Neural progenitor cell (in vitro differentiated cells): ENCODE measurements at places on chromosomes 12 and 14.

DNA sequence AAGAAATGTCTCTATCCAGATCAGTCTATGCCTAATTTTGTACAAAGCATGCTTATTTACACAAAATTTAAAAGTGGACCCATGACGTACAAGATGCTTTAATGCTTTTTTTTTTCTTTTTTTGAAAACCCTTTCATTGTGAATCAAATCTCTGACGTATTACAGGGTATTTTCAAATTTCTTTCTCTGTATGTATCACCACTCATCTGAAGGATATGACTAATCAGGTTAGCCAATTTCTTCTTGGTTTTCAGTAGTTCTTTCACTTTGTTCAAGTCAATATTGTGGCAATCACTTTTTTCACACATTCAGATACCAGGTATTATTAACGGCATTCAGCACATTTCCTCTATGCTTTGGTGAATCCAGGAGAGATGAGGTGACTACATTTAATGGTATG is 685.3 kb downstream of the TRHDE start:
- H3K36me3 ChIP-seq: no peaks in the 10 kb centered on the region
- DNase-seq: no peak
- no peak overlapping the region for H3K4me3 ChIP-seq
- no peaks in the 10 kb centered on the region for H3K4me1 ChIP-seq

DNA sequence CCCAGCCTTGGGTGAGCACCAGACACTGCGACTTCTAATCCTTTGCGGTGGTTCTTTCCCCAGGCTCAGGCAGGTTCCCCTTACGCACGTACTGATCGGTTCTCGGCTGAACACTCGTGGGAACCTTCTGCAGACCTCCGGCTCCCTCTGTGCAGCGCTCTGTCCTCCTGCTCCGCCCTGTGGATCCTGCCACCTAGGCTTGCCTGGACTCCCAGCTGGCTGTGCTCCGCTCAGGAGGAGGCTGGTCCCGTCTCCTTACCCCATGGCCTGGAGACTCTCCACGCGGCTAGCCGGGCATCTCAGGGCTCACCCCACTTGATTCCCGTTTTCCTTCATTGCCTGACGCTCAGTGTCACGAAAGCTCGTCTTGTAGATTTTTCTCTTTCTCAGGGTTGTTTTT is 34.7 kb downstream of the TNFAIP2 start:
- no peaks in the 10 kb centered on the region for H3K36me3 ChIP-seq
- no peak for DNase-seq
- no peaks in the 10 kb centered on the region for H3K4me1 ChIP-seq
- no peak overlapping the region for H3K4me3 ChIP-seq
- no peaks in the 10 kb centered on the region for H3K27me3 ChIP-seq

DNA sequence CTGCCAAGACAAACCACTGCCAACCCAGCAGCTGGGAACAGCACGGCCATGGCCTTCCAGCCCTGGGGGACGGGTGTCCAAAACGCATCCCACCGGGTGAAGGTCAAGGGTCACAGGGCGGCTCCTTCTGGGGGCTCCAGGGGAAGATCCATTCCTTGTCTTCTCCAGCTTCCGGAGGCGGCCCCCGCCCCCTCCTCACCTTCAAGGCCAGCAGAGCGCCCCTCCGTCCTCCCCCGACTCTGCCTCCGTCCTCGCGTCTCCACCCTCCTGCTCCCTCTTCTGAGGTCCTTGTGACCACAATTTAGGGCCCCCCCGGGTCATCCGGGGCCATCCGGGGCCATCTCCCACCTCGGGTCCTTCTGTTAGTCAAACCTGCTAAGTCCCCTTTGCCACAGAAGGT is 3.9 kb upstream of the NUDT14 start:
- DNase-seq: no peak
- H3K27ac ChIP-seq: no peak overlapping the region
- no peaks in the 10 kb centered on the region for H3K36me3 ChIP-seq
- peaks cover 38% of the 10 kb centered on the region for H3K27me3 ChIP-seq
- no peak overlapping the region for H3K4me3 ChIP-seq

- no peak for DNase-seq
- H3K27ac ChIP-seq: no peak overlapping the region
- no peaks in the 10 kb centered on the region for H3K27me3 ChIP-seq
- peaks cover 6% of the 10 kb centered on the region for H3K4me1 ChIP-seq
- no peaks in the 10 kb centered on the region for H3K36me3 ChIP-seq
These were observed 21.6 kb upstream of the TMCC3 start for GRCh38 chr12:94671917-94672316.

- peaks cover 79% of the 10 kb centered on the region for H3K27me3 ChIP-seq
- H3K4me1 ChIP-seq: no peaks in the 10 kb centered on the region
- no peaks in the 10 kb centered on the region for H3K36me3 ChIP-seq
- no peak overlapping the region for H3K27ac ChIP-seq
- no peak for DNase-seq
These were observed 75.4 kb upstream of the FKBP4 start for GRCh38 chr12:2719392-2719791.

DNA sequence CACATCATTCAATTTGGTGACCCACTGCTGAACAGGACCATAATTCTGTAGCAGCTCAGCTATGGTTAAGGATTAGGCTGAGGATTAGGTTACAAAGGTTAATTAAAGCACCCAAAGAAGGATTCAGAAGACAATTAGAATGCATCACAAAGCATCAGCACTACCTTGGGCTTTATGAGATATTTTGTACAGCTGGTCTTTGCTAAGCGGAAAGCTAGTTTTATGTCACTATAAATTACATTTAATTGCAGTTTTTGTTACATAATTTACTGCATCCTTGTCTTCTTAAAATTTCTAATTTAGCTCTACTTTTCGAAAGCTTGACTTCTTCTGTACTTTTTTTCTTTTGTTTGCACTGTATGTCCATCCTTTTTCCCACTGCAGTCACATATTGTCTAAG is 711.5 kb downstream of the RPS29 start:
- H3K27me3 ChIP-seq: no peaks in the 10 kb centered on the region
- H3K4me3 ChIP-seq: no peak overlapping the region
- H3K4me1 ChIP-seq: peaks cover 35% of the 10 kb centered on the region
- H3K27ac ChIP-seq: peak overlapping the region; percentile 8
- peak; percentile 50 for DNase-seq

GRCh38 chr14:50347521-50347920 is 35.4 kb downstream of the DMAC2L start:
- H3K27me3 ChIP-seq: no peaks in the 10 kb centered on the region
- H3K36me3 ChIP-seq: no peaks in the 10 kb centered on the region
- peaks cover 14% of the 10 kb centered on the region for H3K4me1 ChIP-seq
- no peak overlapping the region for H3K4me3 ChIP-seq

GRCh38 chr14:93619176-93619793 is 169.0 kb downstream of the PRIMA1 start:
- no peaks in the 10 kb centered on the region for H3K36me3 ChIP-seq
- H3K4me1 ChIP-seq: no peaks in the 10 kb centered on the region
- peak; percentile 71 for DNase-seq
- no peak overlapping the region for H3K27ac ChIP-seq
- no peaks in the 10 kb centered on the region for H3K27me3 ChIP-seq

DNA sequence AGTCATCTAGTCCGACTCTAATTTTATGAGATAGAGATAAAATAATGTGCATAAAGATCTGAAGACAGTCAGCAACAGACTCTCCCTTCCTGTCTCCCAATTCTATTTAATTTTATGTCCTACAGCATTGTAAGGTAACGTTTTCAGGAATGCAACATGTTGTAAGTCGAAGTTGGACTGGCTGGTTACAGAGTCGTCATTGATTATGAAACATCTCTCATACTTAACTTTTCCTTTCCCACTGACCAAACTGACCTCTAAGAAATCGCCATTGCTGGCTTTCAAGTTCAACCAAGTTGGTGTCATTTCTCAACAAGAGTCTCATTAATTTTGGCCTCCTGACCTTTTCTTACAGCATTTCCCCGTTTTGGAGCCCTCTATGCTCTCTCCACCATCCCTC is 4.9 kb upstream of the RIC8B start:
- H3K4me1 ChIP-seq: peaks cover 40% of the 10 kb centered on the region
- H3K36me3 ChIP-seq: no peaks in the 10 kb centered on the region
- H3K27me3 ChIP-seq: no peaks in the 10 kb centered on the region
- H3K4me3 ChIP-seq: no peak overlapping the region
- H3K27ac ChIP-seq: no peak overlapping the region

DNA sequence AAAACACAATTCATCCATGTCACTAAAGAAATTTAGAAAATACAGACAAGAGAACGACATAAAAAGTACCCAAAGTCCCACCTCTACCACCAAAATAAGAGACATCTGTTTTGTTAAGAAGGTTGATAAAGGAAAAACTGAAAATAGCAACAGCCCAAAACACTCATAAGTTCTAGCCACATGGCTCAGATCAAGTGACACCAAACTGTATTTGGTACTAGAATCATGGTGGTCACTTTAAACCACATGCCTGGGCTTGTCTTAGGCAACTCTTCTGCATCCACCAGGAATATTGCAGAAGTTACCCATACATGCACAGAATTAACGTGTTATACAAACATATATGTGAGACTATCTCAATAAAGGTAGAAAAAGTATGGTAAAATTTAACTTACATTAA is 78.2 kb upstream of the GTF2A1 start:
- DNase-seq: no peak
- no peaks in the 10 kb centered on the region for H3K27me3 ChIP-seq
- H3K27ac ChIP-seq: no peak overlapping the region
- H3K36me3 ChIP-seq: no peaks in the 10 kb centered on the region

GRCh38 chr12:94265539-94265938 is 117.2 kb downstream of the PLXNC1 start:
- no peaks in the 10 kb centered on the region for H3K27me3 ChIP-seq
- H3K27ac ChIP-seq: no peak overlapping the region
- H3K4me3 ChIP-seq: no peak overlapping the region
- no peaks in the 10 kb centered on the region for H3K36me3 ChIP-seq

DNA sequence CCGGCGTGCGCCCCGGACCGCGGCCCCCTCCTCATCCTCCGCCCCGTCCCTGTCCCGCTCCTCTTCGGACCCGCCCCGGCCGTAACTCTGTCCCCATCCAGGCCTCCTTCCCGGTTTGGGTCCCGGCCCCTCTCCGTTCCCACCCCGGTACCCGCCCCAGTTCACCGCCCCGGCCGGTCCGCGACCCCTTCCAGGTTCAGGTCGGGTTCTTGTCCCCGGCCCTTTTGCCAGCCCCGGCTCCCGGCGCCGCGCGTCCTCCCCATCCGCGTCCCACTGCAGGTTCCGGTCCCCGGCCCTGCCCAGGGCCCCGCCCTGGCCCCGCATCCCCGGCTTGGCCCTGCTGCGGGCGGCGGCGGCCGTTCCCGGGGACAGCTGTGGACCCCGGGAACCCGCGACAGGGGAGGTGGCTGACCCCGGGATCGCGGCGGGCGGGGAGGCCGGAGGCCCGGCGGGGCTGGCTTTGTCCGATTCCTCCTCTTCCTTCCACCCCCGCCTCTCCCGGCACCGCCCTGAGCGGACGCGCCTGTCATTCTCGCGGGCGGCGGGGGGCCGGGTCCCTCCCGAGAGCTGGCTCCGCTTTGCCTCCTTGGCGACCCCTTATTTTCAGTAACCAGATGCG is 601 bp downstream of the KLC1 start:
- peak; percentile 85 for DNase-seq
- H3K36me3 ChIP-seq: no peaks in the 10 kb centered on the region
- H3K27me3 ChIP-seq: peaks cover 9% of the 10 kb centered on the region
- H3K4me3 ChIP-seq: peak overlapping the region; percentile 94
- H3K27ac ChIP-seq: peak overlapping the region; percentile 79

DNA sequence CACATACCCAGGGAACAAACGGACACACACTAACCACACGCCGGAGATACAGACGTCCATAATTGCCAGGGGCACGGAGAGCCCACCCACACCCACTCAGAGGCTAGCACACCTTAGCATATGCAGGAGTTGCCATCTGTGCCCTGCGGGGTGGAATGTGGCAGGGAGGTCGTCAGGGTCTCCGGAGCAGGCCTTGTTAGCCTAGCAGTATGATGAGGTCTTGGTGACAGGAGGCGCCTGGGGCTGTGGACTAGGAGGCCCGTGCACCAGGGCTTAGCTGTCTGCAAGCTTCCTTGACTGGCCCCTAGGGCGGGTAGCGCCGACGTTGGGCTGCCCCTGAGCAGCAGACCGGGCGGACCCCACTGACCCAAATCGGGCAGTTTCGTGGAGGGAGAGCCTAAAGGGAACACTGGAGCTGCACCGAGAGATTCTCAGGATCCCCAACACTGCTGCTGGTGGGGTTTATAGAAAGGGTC is 10.0 kb downstream of the STAC3 start:
- H3K27me3 ChIP-seq: peaks cover 84% of the 10 kb centered on the region
- no peak overlapping the region for H3K4me3 ChIP-seq
- H3K4me1 ChIP-seq: peaks cover 50% of the 10 kb centered on the region
- H3K36me3 ChIP-seq: no peaks in the 10 kb centered on the region

- no peak for DNase-seq
- no peak overlapping the region for H3K27ac ChIP-seq
- no peaks in the 10 kb centered on the region for H3K4me1 ChIP-seq
- no peak overlapping the region for H3K4me3 ChIP-seq
These were observed 77.8 kb downstream of the RIN3 start for GRCh38 chr14:92591346-92591745.

DNA sequence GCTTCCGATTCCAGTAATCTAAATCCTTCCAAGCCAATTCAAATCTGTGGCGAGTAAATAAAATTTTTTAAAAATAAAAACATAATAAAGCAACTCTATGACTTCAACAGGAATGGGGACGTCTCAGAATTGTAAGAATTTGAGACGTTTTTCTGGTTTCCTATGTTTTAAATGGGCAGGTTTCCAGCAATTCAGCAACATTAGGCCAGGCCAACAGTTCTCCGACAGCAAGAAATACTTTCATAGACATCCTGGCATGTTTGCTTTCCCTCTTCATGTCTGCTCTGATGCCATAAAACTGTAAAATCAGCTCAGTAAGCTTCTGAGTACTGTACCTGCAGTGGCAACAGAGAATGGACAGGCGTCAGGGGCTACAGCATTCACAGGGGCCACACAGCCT is 35.8 kb upstream of the DICER1 start:
- no peak overlapping the region for H3K27ac ChIP-seq
- no peak overlapping the region for H3K4me3 ChIP-seq
- DNase-seq: no peak
- H3K4me1 ChIP-seq: peaks cover 13% of the 10 kb centered on the region
- H3K36me3 ChIP-seq: no peaks in the 10 kb centered on the region

DNA sequence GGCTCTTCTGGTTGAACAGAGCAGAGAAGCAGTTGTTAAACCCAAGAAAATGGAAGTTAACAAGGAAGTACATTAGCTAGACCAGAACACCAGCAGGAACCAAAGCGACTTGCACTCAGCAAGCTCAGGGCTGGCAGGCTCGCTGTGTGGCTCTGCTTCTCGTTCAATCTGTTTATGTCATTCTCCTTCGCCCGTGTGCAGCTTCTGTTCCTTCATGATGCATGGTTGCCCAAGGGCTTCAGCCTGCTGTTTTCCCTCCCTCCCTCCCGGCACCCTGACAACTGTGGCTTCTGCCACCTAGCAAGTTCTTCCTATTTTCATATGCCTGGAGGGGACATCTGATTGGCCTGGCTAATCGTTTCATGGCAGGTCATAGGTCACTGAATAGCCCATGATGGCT is 25.3 kb downstream of the PIGH start:
- DNase-seq: no peak
- H3K27me3 ChIP-seq: no peaks in the 10 kb centered on the region
- H3K4me3 ChIP-seq: no peak overlapping the region
- H3K27ac ChIP-seq: no peak overlapping the region
- no peaks in the 10 kb centered on the region for H3K36me3 ChIP-seq
